ENCODE measurements at places on chromosomes 2 and 18. TPM values are rescaled to one million over a fixed set of nuclear protein-coding genes. Genes with fewer than 3 reads are reported as not detected.

Gene ICA1L
- total RNA-seq, result 41.8 TPM

Gene NOL4
- total RNA-seq, result 17.2 TPM

Gene CD28
- 0.43 TPM for total RNA-seq

Gene ARHGAP25
- 6.2 TPM for total RNA-seq

Gene PFN4
- 62.8 TPM for total RNA-seq

Gene COL5A2
- total RNA-seq, result 15.7 TPM

DNA sequence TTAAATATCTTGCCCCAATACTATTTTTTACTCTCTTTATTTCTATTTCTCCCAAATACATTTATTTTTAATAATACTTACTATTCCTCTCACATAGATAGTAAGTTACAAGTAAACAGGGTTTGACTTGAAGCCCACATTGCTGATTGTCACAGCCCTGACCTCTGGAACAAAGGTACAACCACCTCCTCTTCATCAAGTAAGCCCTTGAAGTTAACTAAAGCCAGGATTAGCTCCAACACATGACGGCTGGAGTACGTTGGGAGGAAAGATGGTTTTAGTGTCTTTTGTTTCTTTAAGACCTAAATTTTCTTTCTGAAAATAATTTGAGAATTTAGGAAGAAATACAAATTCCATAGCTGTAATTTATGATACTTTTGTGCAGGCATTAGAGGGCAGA, 949 bp downstream of the MYOM1 start:
- no peak for DNase-seq

- no peak for DNase-seq
Measured at GRCh38 chr18:8001711-8002301, 434.7 kb downstream of the PTPRM start.

DNA sequence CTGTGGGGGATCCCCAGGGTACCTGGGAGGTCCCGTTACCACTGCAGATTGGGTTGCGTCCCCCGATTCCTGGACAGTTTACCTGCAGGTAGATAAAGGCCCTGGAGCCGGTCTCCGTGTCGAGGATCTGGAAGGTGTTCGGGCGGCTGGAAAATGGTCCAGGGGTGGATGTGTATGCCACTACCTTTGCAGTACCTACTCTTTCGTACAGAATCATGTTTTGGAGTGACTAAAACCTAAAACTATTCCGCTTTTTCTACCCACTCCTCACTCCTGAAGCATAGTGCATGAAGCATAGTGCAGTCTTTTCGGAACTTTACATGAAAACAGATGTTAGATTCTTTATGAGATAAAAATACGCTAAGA, 418 bp downstream of the WDR75 start:
- DNase-seq, result no peak

DNA sequence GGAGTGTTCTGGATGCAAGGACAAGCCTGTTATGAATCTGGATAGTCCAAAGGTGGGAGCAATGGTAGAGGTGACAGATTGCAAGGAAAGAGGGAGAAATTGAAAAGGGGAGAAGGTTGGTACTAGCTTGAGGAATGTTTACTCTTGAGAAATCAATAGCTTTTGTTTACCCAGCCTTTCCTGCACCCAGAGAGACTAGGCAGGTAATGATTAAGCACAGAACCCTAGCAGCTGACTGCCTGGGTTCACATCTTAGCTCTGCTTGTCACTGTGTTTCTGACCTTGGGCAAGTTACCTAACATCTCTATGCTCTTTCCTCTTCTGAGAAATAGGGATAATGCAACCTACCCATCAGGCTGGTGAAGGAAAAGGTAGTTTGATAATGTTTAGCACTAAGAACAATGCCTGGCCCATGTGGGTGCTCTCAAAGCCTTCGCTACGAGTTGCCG, 178.6 kb downstream of the MGAT5 start:
- DNase-seq, result no peak

GRCh38 chr2:127670055-127670956, 5.0 kb downstream of the LIMS2 start:
- DNase-seq, result peak; percentile 6

GRCh38 chr18:23108496-23108895, 26.8 kb upstream of the CABLES1 start:
- DNase-seq, result no peak

DNA sequence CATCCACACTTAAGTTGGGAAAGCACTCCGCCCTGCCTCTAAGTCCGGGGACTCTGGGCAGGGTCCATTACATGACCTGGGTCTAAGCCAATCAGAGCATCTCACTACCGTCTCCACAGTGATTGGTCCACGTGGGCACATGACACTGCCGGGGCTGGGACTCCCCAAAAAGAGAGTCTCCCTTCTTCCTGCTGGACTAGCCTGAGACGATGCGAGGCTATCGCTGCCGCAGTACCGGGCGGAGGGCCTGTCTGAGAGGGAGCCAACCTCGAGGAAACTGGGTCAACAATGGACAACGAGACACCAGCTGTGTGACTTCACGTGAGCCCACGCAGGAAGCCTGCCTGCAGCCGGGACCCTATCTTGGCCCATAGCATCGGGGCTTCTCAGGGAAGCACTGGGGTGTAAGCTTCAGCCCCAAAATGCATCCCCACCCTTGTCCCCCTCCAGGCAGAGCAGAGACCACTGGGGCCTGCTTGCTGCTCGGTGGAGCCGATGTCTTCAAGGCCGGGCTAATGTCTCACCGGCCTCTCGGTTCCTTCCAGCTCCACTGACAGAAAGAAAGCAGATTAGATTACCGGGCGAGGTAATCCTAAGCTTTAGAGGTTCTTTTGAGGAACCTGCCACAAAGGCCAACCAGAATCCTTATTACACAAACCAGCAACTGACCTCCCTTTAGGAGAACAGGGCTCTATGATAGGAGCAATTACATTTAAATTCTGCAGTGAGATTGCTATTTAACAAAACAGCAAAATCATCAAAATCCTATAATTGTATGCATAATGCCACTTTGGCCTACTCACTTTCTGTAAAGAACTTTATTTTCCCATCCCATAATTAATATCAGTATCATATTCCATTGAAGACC, 21.3 kb upstream of the COPS8 start:
- peak; percentile 27 for DNase-seq

GRCh38 chr2:232920055-232920454, 50.0 kb downstream of the SNORC start:
- DNase-seq, result no peak

DNA sequence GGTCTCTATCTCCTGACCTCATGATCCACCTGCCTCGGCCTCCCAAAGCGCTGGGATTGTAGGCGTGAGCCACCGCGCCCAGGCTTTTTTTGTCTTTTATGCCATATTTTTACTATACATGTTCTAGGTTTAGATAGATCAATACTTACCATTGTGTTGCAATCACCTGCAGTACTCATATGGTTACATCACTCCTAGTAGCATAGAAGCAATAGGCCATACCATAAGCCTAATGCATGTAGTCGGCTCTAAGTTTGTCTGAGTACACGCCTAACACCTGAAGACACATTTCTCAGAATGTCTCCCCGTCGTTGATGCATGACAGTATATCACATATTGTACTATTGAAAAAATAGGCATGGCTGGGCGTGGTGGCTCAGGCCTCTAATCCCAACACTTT, 27.1 kb upstream of the TGIF1 start:
- no peak for DNase-seq

DNA sequence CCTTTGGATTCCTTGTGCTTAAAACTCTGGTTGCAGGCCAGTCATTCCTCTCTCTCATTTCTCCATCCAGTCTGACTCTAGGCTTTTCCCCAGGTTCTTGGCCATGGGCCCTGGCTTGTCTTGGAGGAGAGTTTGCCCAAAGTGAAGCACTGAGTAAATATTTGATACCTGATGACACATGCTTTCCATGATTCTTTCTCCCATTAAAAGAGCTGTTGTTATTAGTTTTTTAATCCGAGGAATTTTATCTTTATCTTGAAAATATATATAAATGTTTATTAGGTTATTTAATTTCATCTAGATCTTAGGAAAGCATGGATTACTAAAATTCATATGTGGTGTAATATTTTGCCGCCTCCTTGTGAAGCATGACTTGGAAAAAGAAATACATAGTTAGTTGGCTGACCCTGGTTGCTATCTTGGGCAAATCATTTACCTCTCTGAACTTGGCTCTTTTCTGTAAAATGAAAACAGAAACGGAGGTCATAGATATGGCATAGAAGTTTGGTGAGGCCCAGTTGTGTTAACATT, 650.1 kb downstream of the SLC4A3 start:
- no peak for DNase-seq

DNA sequence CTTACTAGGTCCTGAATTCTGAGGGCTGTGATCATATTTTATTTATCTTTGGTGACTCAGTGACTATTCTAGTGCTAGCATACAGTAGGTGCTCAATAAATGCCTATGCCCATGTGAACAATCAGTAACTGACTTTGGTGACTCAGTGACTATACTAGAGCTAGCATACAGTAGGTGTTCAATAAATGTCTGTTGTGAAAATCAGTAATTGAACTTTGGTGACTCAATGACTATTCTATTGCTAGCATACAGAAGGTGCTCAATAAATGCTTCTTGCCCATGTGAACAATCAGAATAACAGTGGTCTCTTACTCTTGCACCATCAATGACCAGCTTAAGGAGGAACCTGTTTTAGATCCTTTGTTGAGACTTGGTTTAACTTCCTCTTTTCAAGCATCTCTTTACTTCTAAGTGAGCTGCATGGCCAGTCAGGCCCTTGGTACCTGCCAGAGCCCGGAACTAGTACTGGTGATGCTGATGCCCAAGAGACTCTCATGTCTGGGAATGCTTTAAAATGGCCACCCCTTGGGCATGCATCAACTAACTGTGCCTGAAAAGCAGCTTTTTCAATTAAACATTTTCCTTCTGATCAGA, 214.9 kb upstream of the SPRED2 start:
- DNase-seq, result no peak

GRCh38 chr2:207408086-207408794, 121.5 kb upstream of the CREB1 start:
- DNase-seq, result no peak
